ENCODE measurements at places on chromosomes 5 and 9.

DNA sequence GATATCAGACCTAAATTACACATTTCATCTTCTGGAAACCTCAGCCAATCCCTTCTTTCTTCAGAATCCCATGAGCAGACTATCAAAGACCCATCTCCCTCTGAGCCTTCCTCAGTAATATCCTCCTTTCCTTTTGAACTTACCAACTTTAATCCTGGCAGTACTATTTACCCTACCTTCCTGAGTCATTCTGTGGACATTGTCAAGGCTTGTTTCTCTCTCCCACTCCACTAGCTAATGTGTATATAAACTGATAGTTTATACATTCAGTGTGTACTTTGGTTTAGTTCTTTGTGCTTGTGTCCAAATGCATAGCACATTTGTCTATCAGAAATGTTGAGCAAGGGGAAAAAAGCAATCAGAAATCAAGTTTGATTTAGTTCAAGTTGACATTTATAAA is 568.3 kb downstream of the CSNK1G3 start:
- no peak for DNase-seq

DNA sequence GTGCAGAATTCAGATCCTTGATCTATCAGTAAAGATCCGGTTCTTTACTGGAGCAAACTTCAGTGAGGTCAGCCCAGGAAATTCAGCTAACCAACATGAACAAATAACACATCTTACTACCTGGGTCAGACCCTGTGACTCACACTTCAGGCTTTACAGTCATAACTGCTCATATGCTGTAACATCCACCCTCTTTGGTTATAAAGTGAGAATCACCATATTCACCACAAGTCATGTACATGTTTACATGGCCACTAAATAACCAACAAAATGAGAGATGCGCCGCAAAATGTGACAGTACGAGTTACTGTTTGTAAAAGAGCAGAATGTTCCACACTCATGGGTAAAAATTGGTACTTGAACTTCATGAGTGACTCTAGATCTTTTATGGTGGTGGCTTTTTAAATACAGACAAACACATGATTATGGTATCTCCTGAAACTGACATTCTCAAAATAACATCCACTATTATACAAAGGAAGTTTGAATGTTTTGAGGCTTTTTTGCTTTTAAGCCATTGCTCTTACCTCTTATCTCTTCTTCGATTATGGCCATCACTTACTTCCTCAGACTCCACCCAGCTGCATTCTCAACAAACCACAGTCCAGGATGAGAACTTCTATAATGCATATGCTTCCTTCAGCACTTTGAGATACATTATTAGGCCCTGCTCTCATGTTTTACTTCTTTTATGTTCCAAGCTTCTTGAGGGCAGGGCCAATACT is 516.6 kb downstream of the RAB3C start:
- DNase-seq: peak; percentile 49

DNA sequence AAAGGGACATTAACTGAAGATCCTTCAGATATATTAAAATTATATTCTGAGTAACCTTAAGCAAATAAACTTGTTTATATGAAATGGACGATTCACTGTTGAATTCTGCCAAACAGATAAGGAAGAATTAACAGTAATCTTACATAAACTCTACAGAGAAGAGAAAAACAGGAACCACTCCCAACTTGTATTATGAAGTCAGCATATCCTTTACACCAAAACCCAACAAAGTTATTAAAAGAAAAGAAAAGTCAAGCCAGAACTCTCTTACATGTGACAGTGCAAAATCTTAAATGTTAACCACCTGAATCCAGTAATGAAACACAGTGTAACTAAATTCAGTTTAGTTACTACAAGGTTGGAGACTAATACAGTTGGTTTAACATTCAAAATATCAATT is 185.8 kb downstream of the DEPDC1B start:
- DNase-seq: no peak

DNA sequence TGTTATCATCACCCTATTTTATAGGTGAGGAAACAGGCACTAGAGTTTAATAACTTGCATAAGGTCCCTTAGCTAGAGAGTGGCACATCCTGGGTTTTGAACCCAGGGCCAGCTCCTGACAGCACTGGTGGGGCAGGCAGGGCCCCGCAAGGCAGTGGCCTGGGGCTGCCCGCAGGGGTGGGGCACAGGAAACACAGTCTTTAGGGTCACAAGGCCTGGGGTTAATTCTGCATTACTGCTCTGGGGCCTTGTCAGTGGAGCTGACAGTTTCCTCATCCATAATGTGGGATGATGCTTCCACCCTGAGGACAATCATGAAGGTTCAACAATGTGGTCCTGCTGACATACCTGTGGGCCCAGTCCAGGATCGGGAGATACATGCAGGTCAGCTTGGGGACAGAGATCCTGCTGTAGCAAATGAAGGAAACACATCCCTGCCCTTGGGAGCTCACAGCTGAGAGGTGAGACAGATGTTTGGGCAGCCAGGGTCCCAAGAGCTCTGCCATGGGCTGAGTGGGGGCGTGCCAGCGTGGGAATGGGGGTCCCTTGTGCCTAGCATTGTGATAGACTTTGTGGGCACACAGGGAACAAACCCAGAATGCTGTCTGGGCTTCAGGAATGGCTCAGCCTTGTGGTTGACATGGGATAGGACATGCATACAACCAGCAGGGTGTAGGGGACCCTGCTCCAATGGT is 14.7 kb downstream of the FGF18 start:
- no peak for DNase-seq

GRCh38 chr5:173435447-173435846 is 107.2 kb upstream of the STC2 start:
- DNase-seq: no peak

- no peak for DNase-seq
Observed at GRCh38 chr5:127243011-127243410, 47.6 kb upstream of the MEGF10 start.

- DNase-seq: peak; percentile 90
Observed at GRCh38 chr5:178940569-178941360, at the start of gene ZNF454. Gene ZNF454, plus strand, starts transcription at chr5:178941198. Its CDS starts 1,594 bp downstream, at chr5:178942792.

- peak; percentile 14 for DNase-seq
Observed at GRCh38 chr5:117999939-118000549, 988.3 kb downstream of the DTWD2 start.

DNA sequence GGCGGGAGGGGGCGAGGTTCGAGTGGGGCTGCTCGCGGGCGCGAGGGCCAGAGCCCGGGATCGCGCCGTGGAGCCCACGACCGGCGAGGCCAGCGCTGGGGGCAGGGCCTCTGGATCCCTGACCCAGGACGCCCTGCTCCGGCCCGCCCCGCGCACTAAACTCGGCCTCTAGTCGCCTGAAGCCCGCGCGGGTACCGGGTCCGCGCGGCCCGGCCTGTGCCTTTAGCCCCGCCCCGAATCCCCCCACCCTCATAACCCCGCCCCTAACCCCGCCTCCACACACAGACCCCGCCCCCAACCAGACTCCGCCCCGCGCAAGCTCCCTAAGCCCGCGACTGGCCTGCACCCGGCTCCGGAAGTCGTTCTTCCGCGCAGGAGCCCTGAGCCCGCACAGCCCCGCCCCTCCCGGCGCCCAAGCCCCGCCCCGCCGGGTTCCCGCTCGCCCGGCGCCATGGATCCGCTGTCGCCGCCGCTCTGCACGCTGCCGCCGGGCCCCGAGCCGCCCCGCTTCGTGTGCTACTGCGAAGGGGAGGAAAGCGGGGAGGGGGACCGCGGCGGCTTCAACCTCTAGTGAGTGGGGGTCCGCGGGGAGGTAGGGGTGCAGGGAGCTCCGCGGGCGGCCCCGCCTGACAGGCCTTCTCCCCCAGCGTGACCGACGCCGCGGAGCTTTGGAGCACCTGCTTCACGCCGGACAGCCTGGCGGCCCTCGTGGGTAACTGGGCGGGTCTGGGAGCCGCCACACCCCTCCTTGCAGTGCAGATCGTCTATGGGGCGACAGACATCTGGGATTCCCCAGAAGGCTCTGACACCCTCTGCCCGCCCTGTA is at the start of gene PAXX:
Gene PAXX (plus strand): TSS at position 430 of the 826 bp plus-strand sequence. CDS start 22 bp downstream, at position 452.
- DNase-seq: peak; percentile 65

DNA sequence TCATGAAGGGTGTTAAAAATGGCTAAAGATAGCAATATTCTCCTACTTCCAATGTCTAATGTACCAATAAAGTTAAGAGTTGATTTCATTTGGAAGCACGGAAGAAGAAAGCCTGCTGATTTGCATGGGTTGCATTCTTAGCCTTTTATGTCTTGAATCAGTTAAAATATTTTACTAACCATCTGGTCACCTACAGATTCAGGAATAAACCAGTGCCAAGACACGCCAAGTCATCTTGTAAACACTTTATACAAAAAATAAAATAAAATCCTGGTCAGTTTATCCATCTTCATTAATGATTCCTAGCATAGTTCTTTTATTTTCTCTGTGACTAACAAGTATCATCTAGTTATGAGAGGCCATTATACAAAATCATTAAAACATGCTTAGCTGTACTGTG is 1031.6 kb upstream of the WWC1 start:
- no peak for DNase-seq

GRCh38 chr5:6328173-6328572 is 50.2 kb downstream of the MED10 start:
- DNase-seq: no peak

GRCh38 chr5:134825212-134825611 is 20.6 kb upstream of the C5orf24 start:
- DNase-seq: no peak

DNA sequence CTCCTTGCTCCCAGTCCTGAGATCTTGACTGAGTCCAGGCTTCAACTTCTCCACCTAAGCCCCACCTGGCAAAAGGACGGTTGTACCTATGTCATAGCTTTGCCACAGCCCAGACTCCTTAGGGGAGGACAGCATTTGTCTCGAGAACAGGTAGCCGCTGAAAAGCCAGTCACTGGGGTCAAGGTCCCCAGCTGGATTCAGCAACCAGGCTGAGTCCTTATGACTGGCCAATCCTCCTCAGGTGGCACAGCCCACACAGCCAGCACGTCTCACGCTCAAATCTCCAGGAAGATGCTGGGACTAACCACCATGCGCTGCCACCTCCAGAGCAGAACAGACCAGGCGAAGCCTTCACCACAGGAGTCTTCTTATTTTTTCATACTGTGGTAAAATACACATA is 27.9 kb upstream of the SMU1 start:
- DNase-seq: no peak

DNA sequence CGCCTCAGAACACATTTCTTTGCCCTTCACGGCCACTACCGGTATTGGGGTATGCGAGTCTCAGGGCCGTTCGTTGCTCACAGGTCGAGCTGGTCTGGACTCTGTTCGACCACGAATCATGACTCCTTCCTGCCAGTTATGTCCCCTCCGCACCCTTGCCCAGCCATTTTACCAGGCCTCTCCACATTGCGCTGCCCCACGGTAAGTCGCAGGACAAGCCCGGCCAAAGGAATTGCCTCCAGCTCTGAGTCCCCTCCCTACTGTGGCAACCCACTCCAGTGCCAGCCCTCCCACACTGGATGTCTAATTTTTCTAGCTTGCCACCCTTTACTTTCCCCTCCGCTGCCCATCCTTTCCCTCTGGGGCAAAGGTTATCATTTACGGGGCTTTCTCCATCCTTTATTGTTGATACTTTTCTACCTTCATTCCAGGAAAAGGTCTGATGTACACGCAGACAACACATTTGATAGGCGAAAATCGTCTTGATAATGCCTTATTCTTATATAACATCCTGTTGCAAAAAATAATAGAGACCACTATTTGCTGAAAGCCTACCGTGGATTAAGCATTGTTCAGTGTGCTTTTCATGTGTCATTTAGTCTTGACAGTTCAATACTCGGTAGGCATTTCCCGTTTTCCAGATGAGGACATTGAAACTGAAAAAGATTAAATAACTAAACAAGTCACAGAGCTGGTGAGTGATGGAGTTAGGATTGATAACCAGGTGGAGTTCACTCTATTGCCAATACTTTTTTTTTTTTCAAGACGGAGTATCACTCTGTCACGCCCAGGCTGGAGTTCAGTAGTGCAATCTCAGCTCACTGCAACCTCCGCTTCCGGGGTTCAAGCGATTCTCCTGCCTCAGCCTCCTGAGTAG is 958 bp upstream of the HSPA5 start:
- DNase-seq: no peak

DNA sequence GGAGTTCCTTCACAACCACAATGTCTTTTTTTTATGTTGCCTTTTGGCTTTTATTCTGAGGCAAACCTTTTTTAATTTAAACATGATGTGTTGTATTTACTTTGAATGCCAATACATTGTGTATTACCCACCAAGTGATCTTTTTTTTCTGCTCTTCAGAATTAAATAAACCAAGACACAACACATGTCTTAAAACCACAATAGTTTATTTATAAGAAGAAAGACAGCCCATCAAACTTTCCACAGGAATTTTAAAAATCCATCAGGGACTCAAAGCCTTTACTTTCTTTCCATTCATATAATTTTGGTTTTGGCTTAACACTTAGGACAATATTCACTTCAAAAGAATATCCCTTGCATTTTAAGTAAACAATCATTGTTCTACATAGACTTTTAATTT is 321.8 kb upstream of the MEF2C start:
- peak; percentile 75 for DNase-seq

GRCh38 chr5:17340379-17340778 is 122.9 kb downstream of the BASP1 start:
- no peak for DNase-seq

- no peak for DNase-seq
Observed at GRCh38 chr5:141322261-141322660, 1.7 kb upstream of the TAF7 start.

- DNase-seq: no peak
Observed at GRCh38 chr9:87684627-87685219, 41.2 kb upstream of the CTSL start.

All from fibroblast of skin of left quadriceps (primary cell).